DMS 273 treated with DMSO at 0.1 percent for 48 hours (cell line): ENCODE measurements at places on chromosomes 12 and 14.

DNA sequence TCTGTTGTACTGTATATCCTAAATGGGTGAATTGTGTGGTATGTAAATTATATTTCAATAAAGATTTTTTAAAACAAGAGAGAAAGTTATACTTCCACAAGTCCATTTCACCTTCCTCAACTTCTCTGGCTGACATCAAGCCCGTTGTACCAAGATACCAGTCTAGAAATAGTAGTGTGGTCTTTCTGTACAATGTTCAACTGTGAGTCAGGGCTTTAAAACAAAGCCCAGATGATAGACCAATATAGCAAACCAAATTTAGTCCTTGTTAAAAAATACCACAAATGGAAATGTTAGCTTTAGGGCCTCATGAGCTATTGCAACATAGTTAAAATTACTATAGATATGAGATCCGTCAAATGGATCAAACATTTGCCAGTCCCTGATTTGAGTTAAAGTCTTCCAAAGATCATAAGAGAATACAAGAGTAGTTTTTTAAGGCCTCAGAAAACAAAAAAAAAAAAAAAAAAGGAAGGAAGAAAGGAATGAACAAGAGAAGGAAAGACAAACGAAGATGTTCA is 49.0 kb upstream of the EGLN3 start:
- DNase-seq: no peak

GRCh38 chr12:113208041-113208934 is 13.0 kb upstream of the TPCN1 start:
- no peak for DNase-seq

GRCh38 chr14:78141590-78141989 is 28.6 kb upstream of the NRXN3 start:
- DNase-seq: no peak

DNA sequence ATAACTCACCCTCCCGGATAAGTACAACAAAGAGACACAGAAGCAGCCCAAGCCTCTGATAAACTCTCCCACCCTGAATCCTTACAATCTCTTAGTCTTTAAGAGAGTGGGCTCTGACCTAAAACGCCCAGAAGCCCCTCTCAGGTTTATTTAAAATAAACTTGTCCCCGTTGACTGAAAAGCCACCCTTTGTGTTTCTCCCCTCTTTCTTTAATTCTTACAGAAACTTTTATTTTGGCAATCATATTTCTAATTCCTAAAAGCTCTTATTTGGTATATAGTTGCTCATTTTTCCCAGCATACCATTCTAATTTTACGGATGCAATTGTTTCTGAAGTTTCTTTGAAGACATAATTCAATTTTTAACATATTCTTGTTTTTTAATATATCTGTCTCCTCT is 222.1 kb upstream of the PLXNC1 start:
- no peak for DNase-seq

DNA sequence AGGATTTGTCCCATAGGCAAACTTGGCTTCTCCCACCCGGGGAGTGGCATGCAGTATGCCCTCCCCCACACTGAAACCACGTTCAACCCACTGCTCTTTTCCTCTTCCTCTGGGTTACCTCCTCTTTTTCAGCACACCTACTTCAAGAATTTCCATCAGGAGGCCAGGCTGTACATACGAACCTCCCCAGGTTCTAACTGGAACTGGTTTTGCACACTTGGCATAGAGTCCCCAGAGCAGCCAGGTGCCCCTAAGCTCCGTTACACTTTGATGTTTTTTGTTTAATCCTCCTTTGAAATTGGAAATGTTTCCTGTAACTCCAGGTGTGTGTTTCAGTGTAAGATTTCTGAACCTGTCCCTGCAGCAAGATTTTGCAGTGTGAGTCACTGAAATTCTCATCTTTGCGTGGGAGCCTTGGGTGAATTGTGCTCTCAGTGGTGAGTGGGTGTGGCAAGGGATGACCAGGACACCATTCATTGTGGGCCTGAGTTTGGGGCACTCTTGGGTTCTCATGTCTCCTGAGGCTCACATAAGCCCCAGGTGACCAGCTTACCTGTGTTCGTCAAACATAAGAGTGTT is 18.2 kb downstream of the CD9 start:
- DNase-seq: no peak

DNA sequence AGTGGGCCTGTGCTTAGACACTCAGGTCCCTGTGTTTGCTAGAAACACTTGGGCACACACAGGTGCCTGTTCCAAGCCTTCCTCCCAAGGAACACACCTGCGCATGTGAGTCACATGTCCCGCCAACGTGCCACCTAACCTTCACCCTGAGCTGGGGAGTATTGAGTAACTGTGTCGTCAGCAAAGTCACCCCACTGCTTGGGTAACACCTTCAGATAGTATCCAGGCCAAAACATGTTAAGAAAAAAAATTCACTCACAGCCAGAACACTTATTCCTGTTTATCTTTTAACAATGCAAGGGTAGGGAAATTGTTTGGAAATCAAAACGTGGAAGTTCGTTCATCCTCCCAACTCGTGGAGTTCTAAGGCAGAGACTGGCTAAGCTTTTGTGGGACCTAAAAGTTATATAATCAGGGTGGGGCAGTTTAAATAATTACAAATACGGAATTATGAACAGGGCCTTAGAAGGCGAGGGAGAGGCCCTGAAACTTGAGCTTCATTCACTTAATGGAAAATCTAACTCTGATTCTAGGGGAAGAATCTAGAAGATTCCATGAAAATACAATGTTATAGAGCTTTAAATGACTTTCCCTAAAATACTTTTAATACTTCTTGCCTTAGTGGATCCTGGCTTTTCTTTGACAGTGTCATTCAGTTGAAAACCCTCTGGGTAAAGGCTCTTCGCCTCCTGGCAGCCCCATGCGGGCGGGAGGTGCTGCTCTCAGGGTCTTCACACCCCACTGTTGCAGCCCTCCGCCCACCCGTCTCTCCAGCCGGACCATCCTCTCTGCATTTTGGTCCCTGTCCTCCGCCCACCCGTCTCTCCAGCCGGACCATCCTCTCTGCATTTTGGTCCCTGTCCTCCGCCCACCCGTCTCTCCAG is 30.3 kb upstream of the ADIPOR2 start:
- DNase-seq: no peak

DNA sequence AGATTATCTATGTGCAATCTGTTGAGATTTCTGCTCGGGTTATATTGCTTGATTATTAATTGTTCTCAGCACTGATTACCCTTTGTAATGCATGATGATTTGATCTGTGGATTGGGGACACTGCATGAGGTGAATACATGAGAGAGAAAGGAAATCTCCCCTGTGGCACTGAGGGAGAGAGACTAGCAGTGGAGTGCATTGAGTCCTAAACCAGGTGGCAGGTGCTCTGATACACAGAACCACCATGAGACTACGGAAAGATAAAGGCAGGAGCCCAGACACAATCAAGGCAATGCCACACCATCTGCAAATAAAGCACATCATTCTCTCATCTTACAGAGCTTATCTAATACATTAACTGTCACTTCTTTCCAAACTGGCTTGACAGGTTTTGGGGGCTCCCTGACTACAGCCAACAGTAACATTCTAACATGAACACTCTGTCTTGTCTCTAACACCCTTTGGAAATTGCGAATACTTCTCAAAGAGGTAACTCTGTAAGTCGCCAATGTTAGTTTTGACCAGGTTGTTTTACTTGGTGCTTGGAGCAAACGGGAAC is 37.6 kb upstream of the TSPAN8 start:
- DNase-seq: no peak

DNA sequence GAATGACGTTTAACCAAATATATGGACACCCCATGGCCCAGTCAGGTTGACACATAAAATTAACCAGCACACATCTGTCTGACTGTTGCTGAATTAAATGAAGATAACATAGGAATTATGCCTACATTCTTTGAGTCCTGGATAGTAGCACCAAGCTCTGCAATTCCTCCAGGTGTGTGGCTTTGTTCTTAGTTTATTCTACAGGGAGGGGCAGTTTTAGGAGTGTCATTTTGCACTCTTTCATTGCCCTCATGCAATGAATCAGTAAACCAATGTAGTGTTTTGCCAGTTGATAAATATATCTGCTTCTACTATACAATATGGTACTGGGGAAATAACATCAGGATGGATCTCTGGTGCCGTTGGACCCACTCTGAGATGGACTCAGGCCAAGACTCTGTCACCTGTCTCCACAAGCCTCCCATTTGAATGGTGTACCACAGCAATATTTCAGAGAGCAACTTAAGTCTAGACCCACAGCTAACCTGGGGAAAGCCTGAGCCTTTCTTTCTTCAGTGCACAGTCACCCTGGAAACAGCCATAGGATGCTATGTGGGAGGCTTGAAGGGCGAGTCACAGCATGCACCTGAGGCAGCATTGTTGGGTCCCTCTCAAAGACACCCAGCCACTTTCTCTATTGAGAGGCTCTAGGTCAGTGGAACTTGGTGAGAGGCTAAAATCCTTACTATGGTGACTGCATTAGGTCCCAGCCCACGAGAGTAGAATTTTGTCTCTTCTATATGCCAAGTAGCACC is 73.2 kb downstream of the ANO4 start:
- DNase-seq: no peak

DNA sequence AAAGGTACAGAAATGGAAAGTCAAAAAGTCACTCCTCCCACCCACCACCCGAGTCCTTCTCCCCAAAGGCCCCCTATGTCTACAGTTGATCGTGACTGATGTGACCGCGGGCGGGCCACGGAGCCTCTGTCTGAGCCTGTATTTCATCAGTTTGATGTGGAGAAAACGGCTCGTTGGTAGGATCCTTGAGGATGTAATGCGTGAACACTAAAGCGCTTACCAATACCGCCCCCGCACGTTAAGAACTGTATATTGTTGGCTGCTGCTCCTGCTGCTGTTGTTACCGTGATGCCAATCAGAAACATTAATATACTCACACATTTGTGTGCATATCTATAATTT is 24.6 kb upstream of the UBC start:
- DNase-seq: no peak

DNA sequence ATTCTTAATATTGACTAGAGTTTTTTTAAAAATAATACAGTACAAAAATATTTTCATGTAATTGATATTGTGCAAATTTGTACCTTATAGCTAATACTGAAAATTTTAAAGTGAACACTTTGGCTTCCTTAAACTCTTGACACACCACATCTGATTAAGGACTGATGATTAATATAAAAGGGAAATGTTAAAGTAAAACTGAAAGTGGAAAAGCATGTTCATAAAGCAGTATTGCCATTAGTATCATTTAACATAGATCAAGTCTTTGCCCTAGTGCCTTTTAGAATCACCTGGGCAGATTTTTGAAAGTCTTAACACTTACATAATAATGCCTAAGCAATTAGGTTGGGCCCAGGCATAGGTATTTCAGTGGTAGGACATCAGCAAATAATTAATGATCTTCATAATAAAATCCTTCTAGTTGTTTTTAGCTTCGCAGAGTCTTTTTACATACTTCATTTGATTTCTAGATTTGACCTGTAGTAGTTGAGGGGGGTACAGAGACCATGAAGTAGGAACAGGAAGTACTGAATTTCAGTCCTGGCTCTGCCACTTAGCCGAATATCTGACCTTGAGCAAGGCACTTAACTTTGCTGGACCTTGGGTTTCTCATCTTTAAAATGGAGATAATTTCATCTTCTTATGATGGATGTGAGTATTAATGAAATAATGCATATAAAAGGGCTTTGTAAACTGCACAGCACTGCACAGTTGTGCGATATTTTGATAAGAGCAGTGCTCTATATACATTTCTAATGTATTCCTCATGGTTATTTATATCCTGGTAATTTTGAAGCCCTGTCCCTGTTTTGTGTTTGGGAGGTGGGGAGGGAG is 43.7 kb downstream of the MARK3 start:
- no peak for DNase-seq

DNA sequence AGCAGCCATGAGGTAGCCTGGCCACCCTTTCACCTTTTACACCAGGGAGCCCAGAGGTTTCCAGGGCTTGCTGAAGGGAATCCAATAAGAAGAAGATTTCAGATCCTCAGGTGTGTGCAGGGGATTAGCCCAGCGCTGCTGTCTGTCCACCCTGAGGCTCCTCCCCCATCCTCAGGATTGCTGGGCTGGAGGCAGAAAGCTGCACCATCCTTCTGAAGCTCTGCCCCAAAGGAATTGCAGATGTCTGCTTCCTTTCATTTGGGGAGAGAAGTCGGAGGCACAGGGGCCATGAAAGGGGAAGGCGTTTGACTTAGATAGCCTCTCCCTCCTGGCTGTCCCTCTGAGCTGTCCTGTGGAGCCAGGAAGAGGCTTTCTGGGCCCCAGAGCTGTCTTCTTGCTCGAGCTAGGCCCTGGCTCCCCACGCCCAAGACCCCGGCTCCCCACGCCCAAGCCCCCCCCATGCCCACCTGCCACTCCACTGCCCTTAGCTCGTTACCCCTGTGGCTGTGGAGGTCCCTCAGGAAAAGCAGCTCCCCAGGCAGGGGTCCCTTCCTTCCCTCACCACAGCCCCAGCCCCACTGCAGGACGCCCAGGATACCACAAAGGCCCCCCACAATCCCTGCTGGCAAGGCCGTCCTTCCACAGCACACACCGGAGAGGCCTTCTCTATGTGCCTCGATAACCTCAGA is 359.0 kb downstream of the CACNA1C start:
- no peak for DNase-seq

DNA sequence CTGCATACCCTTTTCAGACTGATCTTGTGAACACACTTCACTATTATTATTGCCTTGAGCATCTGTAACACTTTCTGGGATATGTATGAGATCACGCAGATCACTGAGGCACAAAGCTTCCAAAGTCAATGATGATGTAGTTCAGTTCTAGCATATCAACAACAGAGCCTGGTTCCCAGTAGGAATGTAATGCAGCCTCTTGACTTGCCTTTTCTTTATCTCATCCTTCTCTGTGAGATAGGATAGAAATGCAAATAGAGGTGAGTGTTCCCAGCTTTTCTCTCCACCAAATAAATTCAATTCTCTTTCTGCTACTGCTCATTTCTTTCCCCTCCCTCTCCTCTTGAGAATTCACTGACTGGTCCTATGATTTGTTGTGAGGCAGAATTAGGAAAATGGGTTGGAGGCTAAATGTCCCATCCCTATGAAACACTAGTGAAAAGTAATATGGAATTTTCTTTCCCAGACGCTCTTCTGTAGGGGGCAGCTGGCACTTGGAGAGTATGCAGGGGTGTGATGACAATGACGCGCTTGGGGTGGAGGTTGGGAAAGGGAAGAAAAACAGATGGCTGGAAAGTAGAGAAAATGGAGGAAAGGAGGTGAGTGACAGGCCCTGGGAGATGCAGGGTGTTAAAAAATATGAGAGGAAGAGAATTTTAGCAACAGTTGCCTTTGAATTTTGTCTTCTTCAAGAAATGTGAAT is 96.0 kb upstream of the TMTC1 start:
- DNase-seq: no peak
